ENCODE measurements at places on chromosomes 4 and X.

DNA sequence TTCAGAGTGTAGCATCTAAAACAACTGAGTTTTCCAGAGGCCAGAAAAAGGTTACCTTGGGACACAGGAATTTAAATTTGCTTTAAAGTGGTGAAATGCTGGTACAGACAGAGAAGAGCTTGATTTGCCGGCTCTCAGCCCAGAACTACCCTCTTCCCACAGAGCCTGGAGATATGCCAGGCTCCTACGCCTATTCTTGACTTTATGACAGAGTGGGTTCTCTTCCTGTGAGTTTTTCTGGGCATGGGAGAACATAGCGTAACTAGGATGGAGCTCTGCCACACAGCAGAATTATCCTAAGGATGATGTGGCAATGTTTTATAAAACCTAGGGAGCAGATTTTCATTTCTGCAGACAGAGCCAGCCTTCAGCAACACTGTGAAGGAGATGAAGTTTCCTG lies 241.8 kb downstream of the GRIA3 start:
- no peak for DNase-seq

- DNase-seq: no peak
Observed at GRCh38 chrX:107596651-107597050, 31.7 kb upstream of the PRPS1 start.

GRCh38 chrX:20378233-20378920 lies 111.7 kb upstream of the RPS6KA3 start:
- DNase-seq: peak; percentile 71

- DNase-seq: no peak
Observed at GRCh38 chrX:70444326-70444945, at the start of gene DLG3. DLG3 (plus strand) TSS chrX:70444835; CDS start chrX:70445202, 367 bp downstream.

GRCh38 chr4:138090150-138090917 lies 151.8 kb downstream of the SLC7A11 start:
- peak; percentile 44 for DNase-seq

- DNase-seq: no peak
Observed at GRCh38 chr4:159273141-159273438, 170.2 kb downstream of the RAPGEF2 start.

DNA sequence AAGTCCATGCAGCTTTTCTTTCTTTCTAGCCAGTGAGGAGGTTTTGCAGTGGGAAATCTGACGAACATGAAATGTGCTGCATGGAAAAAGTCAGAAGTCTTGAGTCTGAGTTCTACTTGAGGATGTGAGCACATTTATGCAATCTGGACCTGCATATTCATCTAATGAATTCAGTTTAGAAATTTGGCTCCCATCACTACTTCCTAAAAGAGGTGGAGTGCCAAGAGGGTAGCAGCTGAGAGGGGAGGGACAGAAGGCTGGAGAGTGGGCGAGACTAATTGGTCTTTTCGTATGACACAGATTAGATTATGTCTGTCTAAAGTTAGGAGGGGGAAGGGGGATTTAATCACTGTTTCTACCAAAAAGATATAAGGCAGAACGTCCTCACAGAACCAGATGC lies 535.9 kb downstream of the IQCM start:
- no peak for DNase-seq

GRCh38 chrX:71216485-71216884 lies 6.5 kb upstream of the GJB1 start:
- no peak for DNase-seq

GRCh38 chrX:126137899-126138298 lies 28.2 kb downstream of the DCAF12L2 start:
- DNase-seq: no peak

GRCh38 chr4:28443371-28443770 lies 1582.7 kb downstream of the STIM2 start:
- no peak for DNase-seq

- DNase-seq: no peak
Observed at GRCh38 chrX:112841820-112842157, 1.2 kb upstream of the AMOT start.

- DNase-seq: no peak
Observed at GRCh38 chr4:65661471-65661870, 8.8 kb downstream of the EPHA5 start.

DNA sequence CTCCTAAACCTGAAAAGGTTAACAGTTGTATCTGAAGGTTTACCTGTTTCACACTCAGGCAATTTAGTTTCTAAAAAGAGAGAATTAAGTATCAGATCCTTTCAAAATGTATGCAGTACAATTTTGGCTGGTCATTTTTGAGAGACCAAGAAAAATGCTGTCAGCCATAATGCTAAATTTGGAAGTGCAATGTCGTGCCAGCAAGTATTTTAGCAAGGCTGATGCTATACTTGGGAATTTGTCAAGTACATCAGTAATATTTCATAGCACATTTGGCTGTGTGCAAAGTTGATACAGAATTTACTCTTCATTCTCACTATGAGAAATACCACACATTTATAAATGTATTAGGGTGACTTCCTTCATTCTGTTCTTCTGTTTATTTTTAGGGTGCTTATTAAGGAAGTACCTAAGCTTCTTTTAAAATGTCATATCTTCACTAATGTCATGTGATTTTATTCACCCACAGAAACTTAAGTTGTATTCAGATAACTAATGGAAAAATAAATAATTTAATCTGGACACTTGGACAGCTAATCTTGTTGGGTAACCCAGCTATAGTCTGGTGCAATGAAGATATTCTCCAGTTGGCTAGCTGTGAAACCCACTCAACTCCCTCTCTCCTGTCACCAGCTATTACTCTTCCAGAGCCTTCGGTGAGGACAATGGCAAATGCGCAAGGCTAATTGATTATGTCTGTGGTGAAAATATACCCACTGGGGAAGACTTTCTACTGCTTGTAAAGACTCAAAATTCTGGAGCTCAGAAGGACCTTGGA lies 84.2 kb upstream of the TLL1 start:
- DNase-seq: no peak

- DNase-seq: no peak
Observed at GRCh38 chr4:84596826-84597225, 13.9 kb downstream of the CDS1 start.

GRCh38 chrX:55754861-55755294 lies 37.3 kb downstream of the RRAGB start:
- no peak for DNase-seq

- no peak for DNase-seq
Observed at GRCh38 chrX:121581885-121582284, 534.5 kb downstream of the GLUD2 start.

GRCh38 chr4:108141213-108141950 lies 27.4 kb downstream of the LEF1 start:
- no peak for DNase-seq

GRCh38 chr4:168928875-168929274 lies 81.2 kb downstream of the CBR4 start:
- DNase-seq: no peak

GRCh38 chrX:102044496-102044895 lies 81.0 kb upstream of the TCEAL2 start:
- DNase-seq: no peak

- DNase-seq: no peak
Observed at GRCh38 chrX:18389966-18390365, 35.4 kb upstream of the CDKL5 start.

Data from CD4-positive, alpha-beta T cell treated with Interleukin-4 for 4 hours (primary cell).